ENCODE measurements at places on chromosomes 3 and 15. TPM values are rescaled to one million over a fixed set of nuclear protein-coding genes. Genes with fewer than 3 reads are reported as not detected.
A peak's percentile ranks its signal among the peaks of the same experiment; 100 is the strongest.

Gene TMEM108
- polyA plus RNA-seq = 0.27 TPM

Gene MINAR1
- 0.58 TPM for polyA plus RNA-seq

Gene CLK3
- polyA plus RNA-seq = 39.9 TPM

Gene ADAMTSL3
- polyA plus RNA-seq = 0.14 TPM

Gene SHF
- 0.82 TPM for polyA plus RNA-seq

Gene GP9
- polyA plus RNA-seq = not detected

Gene OSTN
- 0.34 TPM for polyA plus RNA-seq

Gene SCN11A
- polyA plus RNA-seq = 0.01 TPM

Gene SLC12A8
- polyA plus RNA-seq = 15.1 TPM

Gene GOLGA8S
- polyA plus RNA-seq = 0.03 TPM

- no peak for DNase-seq
These were observed 118.2 kb downstream of the ECT2 start for GRCh38 chr3:172868582-172869200.

GRCh38 chr3:128681369-128681829 is 30.8 kb upstream of the RPN1 start:
- DNase-seq = no peak

- peak; percentile 66 for DNase-seq
These were observed 9.3 kb downstream of the PXYLP1 start for GRCh38 chr3:141240687-141241615.

- DNase-seq = peak; percentile 73
These were observed 181.0 kb downstream of the ATG7 start for GRCh38 chr3:11452885-11453847.

DNA sequence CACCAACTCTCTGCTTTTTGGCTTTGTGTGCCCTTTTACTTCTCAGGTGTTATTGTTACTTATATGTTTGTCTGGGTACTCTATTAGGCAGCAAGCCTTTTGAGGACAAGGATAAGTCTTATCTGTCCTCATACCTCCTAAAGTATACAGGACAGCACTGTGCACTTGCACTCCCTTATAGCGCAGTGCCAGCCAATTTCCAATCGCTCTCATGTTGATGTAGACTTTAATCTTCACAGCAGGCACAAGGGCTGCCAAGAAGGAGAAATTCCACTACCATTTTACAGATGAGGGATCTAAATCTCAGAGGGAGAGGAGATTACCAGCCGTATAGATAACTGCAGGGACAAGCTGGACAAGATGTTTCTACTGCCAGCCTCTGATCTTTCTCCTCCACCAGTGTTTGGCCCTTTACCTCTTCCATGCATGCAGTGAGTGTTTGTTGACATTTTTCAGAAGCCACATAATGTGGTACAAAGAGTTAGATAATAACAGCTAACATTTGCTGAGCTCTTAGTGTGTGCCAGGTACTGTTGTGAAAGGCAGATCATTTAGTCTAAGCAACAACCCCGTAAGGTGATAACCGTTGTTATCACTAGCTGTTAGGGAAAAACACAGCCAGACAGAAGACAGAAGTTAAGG is 30.1 kb downstream of the SST start:
- no peak for DNase-seq

GRCh38 chr3:117853923-117854668 is 1144.5 kb downstream of the TUSC7 start:
- DNase-seq = peak; percentile 88

DNA sequence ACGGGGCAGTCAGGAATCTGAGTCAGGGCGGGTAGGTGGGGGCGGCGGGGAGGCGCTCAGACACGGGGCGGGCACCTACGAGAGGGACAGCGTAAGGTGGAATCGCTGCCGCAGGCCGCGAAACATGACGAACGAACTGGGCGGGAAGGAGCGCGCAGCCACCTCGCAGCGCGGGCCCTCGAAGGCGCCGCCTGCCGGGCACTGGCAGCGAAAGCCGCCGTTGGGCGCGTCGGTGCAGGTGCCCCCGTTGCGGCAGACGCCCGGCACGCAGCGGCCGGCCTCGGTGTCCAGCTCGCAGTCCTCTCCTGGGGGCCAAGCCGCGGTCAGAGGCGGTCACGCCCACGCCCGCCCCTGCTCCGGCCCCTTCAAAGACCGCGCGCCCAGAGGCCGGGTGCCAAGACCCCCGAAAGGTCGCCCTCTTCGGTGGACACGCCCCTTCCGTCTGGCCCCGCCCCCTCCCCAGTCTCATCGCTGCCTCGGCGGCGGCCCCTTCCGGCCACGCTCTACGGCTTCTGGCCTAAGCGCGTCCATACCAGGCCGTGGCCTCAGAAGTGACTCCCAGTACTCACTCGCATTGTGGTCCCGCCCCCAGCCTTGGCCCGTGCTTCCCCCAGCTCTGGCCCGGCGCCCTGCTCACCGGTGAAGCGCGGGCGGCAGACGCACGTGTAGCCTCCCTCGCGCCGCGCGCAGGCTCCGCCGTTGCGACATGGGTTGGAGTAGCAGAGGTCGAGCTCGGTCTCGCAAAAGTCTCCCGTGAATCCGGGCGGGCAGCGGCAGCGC is 6.4 kb downstream of the CELSR3 start:
- peak; percentile 54 for DNase-seq

GRCh38 chr15:80953001-80953952 is 36.3 kb downstream of the MESD start:
- no peak for DNase-seq

DNA sequence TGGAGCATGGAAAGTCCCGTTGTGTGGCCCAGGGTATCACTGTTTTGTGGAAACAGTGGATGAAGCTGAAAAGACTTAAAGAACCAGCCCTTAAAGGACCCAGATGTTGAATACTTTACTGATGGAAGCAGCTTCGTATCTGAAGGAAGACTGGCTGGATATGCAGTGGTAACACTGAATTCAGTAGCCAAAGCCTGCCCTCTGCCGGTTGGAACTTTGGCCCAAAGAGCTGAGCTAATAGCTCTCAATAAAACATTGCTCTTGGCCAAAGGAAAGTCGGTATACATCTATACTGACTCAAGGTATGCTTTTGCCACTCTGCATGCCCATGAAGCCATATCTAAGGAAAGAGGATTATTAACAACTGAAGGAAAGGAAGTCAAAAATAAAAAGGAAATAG is 885.4 kb downstream of the PDCD6IP start:
- peak; percentile 33 for DNase-seq

DNA sequence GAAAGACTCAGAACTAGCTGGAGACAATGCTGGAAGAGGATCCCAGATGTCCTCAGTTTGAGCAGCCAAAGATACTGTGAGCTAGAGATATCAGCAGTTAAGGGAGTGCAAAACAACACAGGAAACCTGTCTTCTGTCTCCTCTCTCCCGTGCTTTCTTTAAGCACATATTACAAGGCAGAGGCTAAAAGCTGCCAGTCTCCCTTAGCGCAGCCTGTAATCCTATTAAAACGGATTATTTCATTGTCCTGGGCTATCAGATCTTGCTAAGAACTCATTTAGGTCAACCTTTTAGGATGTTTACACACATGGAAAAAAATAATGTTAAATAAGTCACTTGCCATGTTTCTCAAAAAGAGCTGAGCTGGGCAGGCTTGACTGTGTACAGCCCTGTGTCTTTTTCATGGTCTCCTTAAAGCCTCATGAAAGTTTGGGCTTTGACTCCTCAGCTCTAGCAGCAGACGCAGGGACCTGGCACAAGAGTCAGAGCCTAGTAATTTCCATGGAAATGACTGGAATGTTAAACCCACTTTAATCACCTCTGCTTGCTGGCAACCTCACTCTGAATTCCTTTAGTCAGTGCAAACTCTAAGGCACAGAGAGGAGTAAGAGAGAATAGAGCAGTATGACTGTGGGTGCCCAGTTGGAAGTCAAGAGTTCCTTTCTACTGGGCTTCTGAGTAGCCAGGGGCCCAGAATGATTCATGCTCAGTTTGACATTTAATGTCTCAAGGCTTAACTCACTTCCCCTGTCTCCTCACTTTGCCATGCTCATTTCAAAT is 491.9 kb downstream of the NTRK3 start:
- DNase-seq = no peak

DNA sequence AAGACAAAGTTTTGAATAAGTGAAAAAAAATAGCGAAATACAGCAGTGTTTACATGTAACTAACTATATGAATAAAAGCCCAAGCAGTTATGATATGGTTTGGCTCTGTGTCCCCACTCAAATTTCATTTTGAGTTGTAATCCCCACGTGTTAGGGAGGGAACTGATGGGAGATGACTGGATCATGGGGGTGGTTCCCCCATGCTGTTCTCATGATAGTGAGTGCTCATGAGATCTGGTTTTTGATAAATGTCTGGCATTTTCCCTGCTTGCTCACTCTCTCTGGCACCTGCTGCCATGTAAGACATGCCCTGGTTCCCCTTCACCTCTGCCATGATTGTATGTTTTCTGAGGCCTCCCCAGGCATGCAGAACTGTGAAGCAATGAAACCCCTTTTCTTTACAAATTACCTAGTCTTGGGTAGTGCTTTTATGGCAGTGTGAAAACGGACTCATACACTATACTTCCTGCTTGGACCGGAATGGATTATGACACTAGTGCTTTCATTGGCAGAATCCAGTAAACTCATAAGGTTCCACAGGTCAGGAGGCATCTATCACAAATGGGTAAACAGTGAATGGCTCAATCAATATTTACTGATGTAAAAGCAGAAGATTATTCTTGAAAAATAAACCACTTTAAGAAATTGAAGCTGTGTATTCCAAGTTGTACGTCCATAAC is 192.1 kb downstream of the CBLB start:
- DNase-seq = no peak

DNA sequence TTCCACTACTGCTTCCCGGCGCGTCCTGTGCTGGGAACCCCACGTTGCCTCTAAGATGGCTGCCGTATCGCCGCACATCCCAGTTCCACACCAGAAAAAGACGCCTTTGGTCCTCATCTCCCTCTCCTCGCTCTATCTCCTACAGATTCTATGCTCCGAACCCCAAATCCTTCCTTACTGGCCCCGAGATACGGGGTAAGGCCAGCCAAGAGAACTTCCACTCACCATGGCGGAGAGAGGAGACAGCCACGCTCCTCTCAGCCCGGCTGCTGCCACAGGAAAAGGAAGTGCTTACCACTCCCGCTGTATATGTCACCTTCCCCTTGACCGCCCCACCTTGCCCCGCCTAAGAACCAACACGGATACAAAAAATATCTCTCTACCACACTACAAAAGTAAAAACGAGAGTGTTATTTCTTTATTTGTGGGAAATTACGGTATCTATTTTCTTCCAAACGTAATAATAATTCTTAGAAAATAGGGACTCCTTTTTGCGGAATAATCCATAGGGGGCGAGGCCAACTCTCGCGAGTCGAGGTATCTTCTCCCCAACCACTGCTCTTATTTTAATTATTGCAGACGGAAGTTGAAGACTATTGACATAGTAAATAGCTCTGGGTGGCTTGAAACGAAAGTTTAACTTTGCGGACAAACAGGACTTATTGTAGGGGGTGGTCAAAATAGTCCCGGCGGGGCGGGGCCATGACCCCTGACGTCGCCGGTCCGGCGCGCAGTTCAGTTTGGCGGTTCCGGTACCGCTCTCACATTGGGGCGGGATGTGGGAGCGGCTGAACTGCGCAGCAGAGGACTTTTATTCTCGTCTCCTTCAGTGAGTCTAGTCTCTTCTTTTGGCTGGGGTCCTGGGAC is at the start of the genes RPL4 and ZWILCH:
RPL4 (minus strand) TSS at position 293 of the 867 bp plus-strand sequence; CDS start at position 228, 65 bp downstream.
ZWILCH (plus strand) TSS at position 764 of the 867 bp plus-strand sequence; CDS start at position 777, 13 bp downstream.
- peak; percentile 87 for DNase-seq

DNA sequence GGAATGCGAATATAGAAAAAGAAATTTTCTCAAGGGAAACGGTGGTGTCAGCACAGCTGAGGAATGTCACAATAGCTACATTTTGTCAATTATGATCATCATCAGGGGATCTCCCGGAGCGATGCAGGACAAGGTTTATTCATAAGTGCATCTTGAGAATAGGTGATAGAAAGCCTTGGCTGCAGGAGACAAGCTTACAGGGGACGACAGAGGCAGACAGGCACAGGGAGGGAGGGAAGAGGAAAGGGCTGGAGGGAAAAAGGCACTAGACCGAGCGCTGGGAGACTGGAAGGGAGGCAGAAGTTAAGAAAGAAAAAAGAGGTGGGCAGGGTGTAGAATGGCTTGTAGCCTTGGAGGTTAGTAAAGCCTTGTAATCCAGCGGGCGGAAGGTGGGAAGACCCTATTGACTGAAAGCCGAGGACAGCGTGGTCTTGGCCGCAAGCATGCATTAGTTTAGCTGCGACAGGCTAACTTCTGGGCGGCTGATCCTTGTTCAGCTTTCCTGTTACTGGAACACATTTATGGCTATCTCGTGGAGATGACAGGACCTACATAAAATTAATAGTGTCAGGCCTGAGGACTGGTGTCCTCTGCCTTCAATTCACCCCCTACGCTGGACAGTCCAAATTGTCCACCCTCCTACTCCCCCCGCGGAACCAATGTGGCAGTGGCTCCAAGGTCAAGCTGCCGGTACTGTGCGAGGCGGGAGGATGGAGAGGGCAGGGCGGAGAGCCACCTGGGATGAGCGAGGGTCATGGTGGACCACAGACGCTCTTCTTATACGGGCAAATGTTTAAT is 1.4 kb upstream of the NECTIN3 start:
- peak; percentile 11 for DNase-seq

DNA sequence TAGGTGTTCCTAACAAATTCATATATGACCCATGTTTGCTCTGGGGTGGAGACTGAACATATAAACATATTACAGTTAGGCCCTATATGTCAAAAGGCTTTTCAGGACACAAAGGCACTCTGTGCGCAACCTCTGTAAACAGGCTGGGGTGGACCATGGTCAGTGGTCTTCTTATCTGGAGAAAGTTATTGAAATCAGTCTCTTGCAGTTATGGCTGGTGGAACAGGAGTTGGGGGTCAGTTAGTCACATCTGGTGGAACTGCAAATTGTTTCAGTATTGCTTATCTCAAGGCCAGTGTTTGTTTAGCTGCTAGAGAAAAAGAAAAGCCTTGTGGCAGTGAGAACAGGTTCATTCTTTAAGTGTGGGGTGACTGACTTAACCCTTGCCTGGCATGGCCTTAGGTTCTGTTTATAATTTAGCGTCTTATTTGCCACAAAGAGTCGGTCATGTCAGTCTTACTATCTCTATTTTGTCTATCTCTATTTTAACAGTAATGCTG is 5.9 kb upstream of the GP9 start:
- no peak for DNase-seq

DNA sequence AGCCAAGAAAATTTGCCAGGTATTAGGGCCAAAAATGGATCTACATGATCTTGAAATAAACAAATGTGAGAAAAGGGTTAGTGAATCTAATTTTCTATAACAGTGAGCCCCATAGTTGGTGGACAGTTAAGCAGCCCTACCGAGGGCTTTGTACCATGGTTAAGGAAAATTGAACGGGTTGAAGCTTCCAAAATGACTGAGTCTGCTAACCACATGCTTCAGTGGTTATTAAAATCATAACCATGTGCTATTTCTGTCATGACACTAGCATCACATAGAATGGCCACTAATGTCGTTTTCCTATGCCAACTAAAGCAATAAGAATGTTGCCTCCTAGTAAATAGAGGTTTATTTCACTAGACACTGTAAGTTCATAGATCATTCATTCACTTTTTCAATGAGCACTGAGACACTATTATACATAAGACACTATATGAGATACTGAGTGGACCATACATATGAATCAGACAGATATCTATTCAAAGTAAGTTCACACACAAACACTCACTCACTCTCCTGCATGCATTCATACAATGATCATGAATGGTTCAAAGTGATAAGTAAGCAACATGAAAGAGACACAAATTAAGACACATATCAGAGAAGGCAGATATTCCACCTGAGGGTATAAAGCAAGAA is 4.3 kb downstream of the SST start:
- DNase-seq = no peak

GRCh38 chr3:128235207-128235926 is 82.1 kb downstream of the EEFSEC start:
- DNase-seq = no peak

GRCh38 chr3:46094506-46094905 is 67.2 kb upstream of the XCR1 start:
- no peak for DNase-seq

GRCh38 chr3:155179966-155180757 is 100.0 kb downstream of the MME start:
- DNase-seq = no peak
